Stimulated activated CD4-positive, alpha-beta T cell treated with anti-CD3 and anti-CD28 coated beads, Interleukin-12 subunit alpha, Interleukin-12 subunit beta, amount 100 ng/mL, for 24 hours (primary cell): ENCODE measurements at places on chromosomes 3 and 15.

GRCh38 chr3:157530637-157531300, 27.6 kb upstream of the VEPH1 start:
- no peak for DNase-seq

DNA sequence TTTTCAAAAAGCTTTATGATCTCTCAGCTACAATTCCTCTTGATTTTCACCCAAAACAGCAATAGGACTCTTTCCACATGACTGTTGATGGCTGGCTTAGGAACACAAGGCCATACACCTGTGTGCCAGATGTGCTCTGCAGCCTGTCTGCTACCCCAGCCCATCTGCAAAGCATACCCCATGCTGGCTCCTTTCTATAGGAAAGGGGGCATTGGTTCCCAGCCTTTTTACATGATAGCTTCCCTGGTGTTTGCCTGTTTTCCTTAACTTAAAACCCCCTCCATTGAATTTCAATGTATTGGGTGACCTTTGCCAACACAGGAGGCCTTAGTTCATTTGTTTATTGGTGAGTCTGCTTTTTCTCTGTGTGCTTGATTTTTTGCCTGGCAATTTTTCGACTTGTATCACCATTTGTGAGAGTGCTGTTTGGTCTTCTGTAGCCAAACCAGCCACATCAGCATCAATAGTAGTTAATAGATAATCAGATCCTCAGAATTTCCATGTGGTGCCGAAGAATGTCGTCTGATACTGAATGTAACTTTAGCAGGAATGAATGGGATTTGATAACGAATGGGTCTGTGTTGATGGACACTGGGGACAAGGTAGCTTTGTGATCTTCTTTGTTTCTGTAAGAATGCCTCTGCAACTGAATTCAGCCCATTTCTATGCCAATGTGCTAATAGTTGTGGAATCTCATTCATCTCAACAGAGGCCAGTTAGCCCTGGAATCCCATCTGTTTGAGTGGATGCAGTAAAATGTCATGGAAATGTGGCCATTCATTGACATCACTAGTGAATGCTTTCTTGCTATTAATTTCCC, 272.2 kb upstream of the RARB start:
- DNase-seq: no peak

DNA sequence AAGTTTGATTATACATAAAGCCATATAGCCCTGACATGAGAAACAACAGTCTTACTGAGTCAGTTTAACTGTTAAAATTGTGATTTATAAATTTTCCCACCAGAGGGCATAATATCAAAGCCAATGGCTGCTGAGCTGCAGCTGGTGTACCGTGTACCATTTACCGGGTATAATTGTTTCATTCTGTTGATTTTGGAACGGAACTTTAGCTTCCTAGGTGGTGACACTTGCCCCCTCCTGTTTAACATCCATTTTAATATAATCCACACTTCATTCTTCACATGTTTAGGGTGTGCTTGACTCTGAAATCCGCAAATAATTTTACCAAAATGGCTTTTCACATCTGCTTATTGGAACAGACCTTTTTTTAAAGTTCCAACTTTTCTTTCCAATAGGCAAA, 72.8 kb downstream of the SLC9A9 start:
- DNase-seq: no peak

- DNase-seq: no peak
These were observed 223.7 kb downstream of the PCCB start for GRCh38 chr3:136473716-136474326.

- no peak for DNase-seq
These were observed 248.3 kb downstream of the WDR72 start for GRCh38 chr15:53511175-53511574.

DNA sequence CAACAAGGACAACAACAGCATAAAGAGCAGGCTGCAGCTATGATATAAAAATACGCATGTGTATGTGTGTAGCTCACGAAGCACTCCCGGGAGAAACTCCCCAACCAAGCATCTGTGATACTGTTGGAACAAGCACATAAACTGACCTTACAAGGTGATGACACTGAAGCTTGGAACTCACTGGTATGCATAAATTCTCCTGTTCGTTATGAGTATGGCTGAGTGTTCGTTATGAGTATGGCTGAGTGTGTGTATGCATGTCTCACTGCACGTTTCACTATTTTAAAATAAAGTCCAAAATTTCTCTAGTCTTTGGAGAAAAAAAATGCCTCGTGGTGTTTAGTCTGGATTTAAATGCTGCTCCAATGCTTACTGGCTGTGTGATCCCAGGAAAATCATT, 256.8 kb downstream of the RORA start:
- DNase-seq: no peak

- no peak for DNase-seq
These were observed 139.3 kb downstream of the CHSY1 start for GRCh38 chr15:101112336-101113113.

GRCh38 chr15:28014623-28015200, 84.4 kb downstream of the OCA2 start:
- DNase-seq: no peak

DNA sequence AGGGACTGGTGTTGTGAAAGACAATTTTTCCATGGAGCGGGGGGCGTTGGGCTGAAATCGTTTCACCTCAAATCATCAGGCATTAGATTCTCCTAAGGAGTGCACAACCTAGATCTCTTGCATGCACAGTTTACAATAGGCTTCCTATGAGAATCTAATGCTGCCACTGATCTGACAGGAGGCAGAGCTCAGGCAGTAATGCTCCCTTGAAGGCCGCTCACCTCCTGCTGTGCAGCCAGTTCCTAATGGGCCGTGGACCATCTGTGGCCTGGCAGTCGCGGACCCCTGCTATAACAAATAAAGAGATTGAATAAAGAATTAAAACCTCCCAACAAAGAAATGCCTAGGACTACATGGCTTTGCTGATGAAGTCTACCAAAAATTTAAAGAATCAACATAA, 25.3 kb upstream of the ANKRD28 start:
- DNase-seq: no peak

DNA sequence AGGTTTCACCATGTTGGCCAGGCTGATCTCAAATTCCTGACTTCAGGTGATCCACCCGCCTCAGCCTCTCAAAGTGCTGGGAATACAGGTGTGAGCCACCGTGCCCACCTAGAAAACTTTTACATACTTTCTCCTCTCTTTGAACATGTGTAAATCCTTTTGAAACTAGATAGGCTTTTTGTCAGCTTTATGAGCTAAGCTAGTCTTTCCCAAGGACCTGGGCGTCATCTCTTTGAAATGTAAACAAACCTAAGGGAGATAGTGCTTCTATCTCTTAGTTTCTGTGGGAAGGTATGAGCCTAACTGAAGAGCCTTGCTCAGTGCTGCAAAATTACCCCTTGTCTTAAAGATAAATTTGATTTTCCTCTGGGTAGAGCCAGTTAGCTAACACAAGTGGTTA, 4.8 kb downstream of the CX3CR1 start:
- DNase-seq: no peak

GRCh38 chr3:66473692-66474091, 27.1 kb downstream of the LRIG1 start:
- DNase-seq: no peak

- no peak for DNase-seq
These were observed 5.3 kb upstream of the TMEM115 start for GRCh38 chr3:50364573-50365079.

- DNase-seq: no peak
These were observed 288.1 kb upstream of the NECTIN3 start for GRCh38 chr3:110783541-110783940.

DNA sequence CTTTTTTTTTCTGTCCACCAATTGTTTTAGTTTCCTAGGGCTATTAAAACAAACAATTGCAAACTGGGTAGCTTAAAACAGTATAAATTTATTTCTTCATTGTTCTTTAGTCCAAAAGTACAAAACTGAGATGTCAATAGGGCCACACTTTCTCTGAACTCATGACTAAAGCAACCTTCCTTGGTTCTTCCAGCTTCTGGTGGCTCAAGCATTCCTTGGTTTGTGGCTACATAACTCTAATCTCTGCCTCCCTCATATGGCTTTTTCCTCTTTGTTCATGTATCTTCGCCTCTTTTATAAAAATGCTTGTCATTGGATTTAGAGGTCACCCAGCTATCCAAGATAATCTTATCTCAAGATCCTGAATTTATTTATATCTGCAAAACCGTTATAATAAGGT, 914.5 kb upstream of the EPHA6 start:
- no peak for DNase-seq

DNA sequence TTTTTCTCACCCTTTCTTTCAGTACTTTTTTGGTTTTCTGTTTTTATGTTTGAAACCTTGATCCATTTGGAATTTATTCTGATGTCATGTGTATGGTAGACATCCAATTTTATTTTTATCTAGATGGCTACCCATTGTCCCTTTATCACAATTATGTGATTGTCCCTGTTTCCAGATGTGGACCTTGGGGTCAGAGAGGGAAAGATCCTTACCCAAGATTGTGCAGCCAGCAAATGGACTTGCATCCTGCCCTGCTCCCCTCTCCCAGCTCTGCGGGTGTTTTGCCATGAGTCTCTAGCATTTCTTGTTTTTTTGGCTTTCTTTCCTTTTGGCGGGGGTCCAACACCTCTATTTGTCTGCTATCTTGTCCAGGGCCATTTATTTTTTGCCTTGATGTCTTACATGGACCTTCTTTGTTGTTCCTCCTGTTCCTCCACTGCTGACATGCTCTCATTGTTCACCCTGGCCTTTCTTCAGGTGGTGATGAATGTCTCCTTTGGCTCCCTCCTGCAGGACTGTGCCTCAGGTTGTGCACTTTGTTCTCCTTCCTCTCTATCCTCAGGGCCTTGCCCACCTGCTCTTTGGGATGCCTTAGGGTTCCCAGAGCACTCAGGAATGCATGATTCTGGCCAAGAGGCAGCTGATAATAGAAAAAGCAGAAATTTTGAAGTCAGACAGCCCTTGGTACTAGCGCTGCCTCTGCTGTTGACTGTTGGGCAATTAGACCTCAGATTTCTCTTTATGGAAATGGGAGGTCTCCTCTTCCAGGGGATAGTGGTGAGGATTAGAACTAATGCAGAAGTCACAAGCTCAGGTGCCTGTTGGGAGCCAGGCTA, 84.3 kb downstream of the EEFSEC start:
- no peak for DNase-seq
